CD4-positive, CD25-positive, alpha-beta regulatory T cell (primary cell): ENCODE measurements at places on chromosomes 1 and 21. TPM values are rescaled to one million over a fixed set of nuclear protein-coding genes. Genes with fewer than 3 reads are reported as not detected.

GRCh38 chr1:237470712-237471338, 419.9 kb downstream of the ZP4 start:
- DNase-seq, result no peak

The ACKR1 gene
- total RNA-seq, result not detected

The FMO3 gene
- total RNA-seq, result not detected

DNA sequence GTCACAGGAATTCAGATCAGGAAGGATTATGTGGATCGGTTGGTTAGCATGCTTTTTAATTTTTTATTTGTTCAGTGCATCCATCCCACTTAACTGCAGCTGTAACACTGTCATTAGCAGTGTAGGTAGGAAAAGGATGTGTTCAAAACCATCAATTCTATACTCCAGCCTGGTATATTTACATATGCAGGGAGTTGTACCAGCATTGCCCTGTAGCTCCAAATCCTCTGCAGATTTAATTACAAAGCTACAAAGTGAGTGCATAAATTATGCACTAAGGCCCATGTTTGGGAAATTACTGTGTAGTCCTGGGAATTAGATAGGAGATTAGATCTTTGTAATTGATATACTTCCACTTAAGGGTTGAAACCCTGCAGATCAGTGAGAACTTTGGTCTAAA, 15.9 kb upstream of the OSBPL9 start:
- no peak for DNase-seq

DNA sequence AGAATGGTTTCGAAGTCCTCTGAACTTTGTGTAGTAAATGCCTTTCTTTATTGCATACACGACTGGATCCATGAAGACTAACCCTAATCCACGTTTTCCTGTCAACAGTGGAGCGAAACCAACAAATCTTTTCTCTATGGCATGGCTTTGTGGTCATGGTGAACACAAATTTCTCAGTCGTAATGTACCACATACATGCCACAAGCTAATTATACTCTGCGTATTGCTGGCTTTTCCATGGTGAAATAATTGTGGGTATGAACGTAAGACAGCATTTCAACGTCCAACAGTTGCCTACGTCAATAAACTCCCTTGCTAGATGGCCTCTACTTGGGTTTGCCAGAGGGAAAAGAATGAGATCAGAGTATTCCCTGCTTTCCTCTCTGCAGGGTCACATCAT, 27.5 kb downstream of the INTS7 start:
- DNase-seq, result no peak

- DNase-seq, result no peak
Measured at GRCh38 chr1:37484325-37485051, 10.1 kb downstream of the ZC3H12A start.

GRCh38 chr1:240100371-240100934, 8.8 kb downstream of the FMN2 start:
- DNase-seq, result no peak

DNA sequence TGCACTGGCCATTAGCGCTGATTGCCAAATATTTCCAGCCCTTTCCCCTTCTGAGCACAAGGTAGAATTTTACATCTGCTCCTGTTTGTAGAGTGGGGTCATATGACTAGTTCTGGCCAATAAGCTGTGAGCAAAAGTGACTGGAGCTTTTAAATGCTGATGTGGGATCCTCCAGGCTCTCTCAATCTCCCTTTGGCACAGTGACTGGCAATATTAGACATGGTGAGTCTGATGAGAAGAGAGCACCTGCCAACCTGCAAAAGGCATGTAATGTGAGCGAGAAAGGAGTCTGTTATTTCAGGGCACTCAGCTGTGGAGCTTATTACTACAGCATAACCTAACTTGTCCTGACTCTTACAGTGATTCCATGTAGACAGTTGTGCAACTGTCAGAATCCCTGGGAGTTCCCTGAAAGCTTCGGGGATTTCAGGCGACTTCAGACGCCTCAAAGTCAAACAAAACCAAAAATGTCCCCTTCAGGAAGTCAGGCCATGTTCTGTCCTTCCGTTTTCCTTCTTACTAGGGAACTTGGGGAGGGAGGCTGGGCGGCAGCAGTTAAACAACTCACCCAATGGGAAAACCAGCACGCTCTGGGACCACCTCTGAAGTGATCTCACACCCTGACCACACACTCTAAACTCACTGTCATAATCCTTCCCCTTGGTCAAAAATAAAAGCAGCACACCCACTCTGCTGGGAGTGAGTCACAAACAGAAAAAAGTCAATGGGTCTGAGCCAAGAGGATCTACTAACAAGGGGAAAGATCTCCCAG, 3.6 kb upstream of the RASSF5 start:
- no peak for DNase-seq

DNA sequence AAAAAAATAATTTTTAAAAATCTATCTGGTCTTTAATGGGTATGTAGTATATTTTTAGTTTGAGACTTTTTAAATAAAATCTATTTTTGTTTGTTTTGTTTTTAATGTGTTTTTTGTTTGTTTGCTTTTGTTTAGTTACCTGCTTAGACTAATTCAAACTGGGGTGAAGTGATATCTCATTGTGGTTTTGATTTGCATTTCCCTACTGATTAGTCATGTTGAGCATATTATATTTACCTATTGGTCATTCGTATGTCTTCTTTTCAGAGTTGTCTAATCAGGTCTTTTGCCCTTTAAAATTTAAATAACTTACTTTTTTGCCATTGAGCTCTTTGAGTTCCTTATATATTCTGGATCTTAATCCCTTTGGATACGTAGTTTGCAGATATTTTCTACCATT, 20.3 kb downstream of the CD1B start:
- DNase-seq, result no peak

The IL19 gene
- not detected for total RNA-seq

The PCSK9 gene
- total RNA-seq, result not detected

DNA sequence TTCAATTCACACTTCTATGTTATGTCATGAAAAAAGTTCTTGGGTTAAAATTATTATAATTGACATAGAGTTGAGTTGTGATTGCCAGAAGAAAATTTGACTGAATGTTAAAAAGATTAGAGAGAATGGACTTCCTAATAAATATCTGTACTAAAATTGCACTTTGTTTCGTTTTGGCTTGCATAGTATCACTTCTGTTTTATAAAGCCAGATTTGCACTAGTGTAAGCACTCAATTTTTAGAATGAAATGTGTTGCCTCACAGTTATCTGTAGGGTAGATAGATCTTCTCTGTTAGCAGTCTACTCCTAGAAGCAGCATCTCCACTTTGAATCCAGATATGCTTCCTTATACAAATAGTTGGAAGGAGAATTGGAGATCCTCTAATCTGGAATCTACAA, 95.2 kb upstream of the MPC2 start:
- DNase-seq, result no peak

DNA sequence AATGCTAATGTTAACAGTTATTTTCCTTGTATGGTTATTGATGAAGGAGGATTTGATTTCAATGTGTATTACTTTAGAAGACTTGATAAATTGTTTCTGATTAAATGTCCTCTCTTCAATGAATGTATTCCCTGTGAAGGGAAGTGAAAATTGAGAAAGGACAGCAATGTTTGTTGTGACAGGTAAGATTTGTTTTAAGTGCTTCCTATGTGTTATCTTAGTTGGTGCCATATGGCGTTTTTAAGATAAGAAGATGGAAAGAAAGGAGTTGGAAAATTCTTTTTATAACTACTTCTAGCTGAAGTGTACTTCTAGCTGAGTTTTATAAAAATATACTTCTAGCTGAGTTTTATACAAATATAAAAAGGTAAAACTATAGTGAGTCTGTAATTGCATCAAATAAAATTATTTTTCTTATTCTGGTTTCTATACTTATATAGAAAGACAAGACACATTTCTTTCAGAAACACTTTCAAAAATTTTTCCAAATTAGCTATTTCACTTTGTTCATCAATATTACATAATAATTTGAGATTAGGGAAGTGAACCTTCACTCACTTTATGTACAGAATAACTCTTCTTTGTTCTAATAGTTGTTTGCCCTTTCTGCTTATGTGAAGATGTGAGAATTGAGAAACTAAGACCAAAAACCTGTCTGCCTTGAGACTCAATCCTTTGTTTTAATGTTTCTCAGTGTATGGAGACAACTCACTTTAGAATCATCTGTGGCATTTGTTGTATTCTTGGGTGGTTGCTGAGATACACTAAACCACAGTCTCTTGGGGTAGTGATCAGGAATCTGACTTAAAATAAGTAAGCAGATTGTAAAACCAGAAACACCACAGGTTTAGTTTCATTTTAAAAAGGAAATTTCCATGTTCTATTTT, 382.9 kb upstream of the B3GALT2 start:
- peak; percentile 37 for DNase-seq

DNA sequence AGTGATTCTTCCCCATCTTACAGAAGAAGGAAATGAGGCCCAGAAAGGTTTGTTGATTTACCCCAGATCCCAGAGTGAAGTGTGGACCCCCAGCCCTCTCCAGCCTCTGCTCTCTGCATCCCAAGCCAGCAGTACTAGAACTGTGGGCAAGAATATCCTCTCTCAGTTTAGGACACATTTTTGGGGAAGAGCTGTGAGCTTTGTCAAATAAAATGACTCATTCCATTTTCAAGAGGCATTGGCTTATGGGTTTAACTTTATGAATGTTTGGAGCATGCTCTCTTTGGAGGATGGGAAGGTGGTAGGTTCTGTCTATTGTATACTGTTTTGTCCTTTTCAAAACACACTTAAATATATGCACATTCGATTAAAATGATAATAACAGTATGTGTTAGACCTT, 70.6 kb upstream of the CNTN2 start:
- DNase-seq, result no peak

The HSD11B1 gene
- total RNA-seq, result 0.47 TPM

- DNase-seq, result no peak
Measured at GRCh38 chr1:162756523-162756922, 34.0 kb upstream of the HSD17B7 start.

DNA sequence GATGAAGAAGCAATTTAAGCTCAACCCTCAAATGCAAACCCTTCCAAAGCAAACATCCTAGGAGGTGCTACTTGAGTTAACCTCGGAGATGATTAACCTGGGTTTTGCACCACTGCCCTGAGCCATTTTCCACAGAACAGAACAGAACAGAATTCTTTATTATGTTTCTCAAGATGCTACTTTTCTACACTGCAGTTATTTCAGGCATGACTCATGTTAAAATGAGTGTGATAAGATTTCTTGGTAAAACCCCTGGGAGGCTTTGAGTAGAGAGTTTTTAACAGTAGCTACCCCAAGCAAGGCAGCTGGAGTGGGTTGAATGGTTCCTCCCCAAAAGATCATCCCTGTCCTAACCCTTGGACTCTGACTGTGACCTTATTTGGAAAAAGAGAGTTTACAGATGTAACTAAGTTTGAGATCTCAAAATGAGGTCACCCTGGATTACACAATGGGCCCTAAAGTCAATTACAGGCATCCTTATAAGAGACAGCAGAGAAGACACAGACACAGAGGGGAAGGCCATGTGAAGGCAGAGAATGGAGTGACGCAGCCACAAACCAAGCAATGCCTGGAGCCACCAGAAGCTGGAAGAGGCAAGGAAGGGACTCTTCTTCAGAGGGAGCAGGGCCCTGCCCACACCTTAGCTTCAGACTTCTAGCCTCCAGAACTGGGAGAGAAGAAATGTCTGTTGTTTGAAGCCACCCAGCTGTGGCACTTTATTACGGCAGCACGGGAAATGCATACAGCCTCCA, 153.4 kb downstream of the ETS2 start:
- DNase-seq, result no peak

- no peak for DNase-seq
Measured at GRCh38 chr1:208988811-208989222, 594.7 kb upstream of the CAMK1G start.

The TRIM45 gene
- total RNA-seq, result 0.84 TPM

DNA sequence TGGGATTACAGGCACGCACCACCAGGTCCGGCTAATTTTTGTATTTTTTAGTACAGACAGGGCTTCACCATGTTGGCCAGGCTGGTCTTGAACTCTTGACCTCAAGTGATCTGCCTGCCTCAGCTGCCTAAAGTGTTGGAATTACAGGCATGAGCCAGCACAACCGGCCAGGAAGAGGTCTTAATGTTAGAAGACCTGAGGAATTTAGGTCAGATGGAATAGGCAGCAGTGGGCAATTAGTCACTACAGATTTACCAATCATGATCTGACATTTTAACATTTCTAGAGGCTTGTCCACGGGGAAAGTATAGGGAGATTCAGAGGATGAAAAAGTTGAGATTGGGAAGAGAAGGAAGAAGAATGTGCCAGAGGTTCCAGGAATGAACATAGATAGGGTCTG, 8.9 kb upstream of the APP start:
- DNase-seq, result no peak

The RNPC3 gene
- 51.1 TPM for total RNA-seq

- peak; percentile 34 for DNase-seq
Measured at GRCh38 chr1:73998348-73998959, 199.5 kb downstream of the LRRIQ3 start.

- no peak for DNase-seq
Measured at GRCh38 chr1:222880587-222880986, 65.7 kb downstream of the DISP1 start.

- no peak for DNase-seq
Measured at GRCh38 chr1:89759036-89759435, 61.8 kb upstream of the LRRC8D start.

The PLA2G4A gene
- not detected for total RNA-seq

DNA sequence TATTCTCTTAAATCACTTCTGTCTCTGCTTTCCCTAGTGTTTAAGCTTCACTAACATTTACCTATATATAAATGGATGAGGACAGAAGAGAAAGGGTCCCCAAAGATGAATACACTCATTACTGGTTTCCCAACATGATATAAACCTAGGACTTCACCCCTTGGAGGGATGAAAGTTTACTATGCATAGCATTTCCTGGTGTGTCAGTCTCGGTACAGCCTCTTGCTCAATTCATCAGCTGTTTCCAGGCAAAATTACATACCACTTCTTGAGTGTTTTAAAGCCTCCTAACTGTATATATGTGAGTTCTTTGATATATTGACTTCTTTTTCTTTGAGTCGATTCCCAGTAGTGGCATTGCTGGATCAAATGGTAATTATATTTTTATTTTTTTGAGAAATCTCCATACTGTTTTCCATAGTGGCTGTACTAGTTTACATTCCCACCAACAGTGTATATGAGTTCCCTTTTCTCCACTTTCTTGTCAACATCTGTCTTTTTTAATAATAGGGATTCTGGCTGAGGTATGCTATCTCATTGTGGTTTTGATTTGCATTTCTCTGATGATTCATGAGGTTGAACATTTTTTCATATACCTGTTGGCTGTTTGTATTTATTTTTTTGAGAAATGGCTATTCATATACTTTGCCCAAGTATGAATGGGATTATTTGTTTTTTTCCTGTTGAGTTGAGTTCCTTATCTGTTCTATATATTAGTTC, 259.3 kb upstream of the CACYBP start:
- DNase-seq, result no peak

The MPZ gene
- total RNA-seq, result 2.3 TPM

- DNase-seq, result no peak
Measured at GRCh38 chr1:1432951-1433803, 2.3 kb upstream of the VWA1 start.

The AK5 gene
- 7.3 TPM for total RNA-seq

- DNase-seq, result no peak
Measured at GRCh38 chr1:208303743-208304712, 59.8 kb upstream of the PLXNA2 start.

The ELAPOR1 gene
- 19.5 TPM for total RNA-seq

The GJA5 gene
- total RNA-seq, result not detected
